ENCODE measurements at places on chromosomes 16 and 17.

GRCh38 chr16:85195900-85196772 is 83.9 kb upstream of the CIBAR2 start:
- DNase-seq: no peak

DNA sequence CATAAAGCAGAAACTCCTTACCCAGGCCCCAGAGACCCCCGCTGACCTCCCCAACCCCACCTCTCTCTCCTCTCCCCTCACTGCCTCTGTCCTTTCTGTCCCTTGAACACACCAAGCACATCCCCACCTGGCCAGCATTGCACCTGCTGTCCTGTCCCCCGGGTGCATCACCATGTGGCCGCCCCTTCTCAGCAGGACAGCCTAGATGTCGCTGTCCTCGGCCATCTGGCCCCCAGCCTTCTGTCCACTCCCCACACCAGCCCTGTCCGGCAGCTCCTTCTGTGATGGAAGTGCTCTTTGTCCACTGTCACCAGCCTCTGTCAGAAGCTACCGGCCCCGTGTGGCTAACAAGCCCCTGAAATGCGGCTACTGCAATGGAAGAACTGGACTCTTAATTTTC is 12.3 kb upstream of the MPRIP start:
- DNase-seq: no peak

DNA sequence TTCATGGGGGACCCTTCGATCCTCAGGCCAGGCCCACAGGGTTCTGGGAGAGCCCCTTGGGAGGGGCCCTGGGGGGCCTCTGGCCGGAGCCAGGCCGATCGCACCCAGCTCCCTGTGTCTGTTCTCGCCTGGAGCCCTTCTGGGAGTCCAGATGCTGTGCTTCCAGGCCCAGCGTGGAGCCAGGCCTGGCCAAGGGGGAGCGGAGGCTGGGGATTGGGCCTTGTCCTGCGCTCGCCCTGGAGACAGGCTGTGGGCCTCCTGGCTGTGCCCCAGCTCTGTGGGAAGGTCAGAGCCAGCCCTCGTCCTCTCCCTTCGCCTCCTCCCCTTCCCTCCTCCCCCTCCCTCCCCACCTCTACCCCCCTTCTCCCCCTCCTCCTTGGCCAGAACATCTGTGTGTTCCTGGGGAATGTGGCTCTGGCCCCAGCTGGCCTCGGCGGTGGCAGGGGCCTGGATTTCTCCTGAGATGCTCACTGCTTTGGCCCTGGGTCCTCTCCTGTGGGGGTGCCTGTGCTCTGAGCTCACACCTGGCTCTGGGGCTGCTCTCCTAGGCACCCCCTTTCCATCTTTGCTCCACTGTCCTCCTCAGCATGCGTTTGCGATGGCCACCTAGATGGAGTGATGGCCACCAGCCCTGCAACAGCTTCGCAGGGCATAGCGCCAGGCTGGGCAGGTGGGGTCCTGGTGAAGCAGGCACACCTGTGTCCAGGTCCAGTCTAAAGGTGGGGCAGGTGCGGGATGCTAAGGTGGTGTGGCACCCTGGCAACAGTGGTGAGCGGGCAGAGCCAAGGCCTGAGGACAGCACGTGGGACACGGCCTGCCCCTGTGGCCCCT is 90.6 kb upstream of the CIBAR2 start:
- DNase-seq: no peak

DNA sequence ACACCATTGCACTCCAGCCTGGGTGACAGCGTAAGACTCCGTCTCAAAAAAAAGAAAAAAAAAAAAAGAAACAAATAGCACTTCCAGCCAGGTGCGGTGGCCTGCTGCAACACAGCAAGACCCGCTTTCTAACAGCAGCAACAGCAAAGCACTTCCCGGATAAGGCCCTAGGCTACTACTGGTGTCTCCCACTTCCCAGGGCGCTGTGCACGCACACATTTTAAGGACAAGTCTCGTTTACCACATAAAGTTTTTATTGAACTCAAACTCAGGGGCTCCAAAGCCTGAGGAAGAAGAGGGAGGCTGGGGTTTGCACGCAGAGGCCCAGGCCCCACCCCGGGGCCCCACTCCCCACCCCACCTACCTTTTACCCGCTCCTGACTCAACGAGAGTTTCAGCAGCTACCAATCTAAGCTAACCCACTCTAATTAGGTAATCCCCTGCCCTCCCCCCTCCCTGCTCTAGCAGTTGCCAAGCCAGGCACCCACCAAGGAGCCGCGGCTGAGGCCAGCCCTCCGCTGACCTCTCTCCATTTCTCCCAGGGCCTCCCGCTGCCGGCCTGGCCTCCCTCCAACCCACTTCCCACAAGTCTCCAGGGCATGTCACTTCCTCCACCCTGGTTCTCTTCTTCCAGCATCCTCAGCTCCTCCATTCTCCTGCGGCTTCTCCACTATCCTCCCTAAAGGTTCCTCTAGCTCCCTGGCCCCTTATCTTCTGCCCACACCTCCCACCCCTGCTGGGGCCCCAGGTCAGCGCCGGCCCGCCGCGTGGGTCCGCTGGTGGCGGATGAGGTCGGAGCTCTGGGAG is 2.4 kb downstream of the ZNF768 start:
- no peak for DNase-seq

GRCh38 chr17:63950940-63951907 is 19.1 kb upstream of the CD79B start:
- no peak for DNase-seq

DNA sequence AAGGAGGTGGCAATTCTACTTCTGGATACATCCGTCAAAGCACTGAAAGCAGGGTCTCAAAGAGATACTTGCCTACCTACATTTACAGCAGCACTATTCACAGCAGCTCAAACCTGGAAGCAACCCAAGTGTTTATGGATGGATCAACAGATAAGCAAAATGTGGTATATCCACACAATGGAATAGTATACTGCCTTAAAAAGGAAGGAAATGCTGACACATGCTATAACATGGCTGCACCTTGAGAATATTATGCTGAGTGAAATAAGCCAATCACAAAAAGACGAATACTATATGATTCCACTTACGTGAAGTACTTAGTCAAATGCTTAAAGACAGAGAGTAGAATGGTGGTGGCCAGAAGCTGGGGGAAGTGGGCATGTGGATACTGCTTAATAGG is 336.2 kb downstream of the SLC39A11 start:
- DNase-seq: no peak

GRCh38 chr17:61809816-61810392 is 53.4 kb downstream of the BRIP1 start:
- DNase-seq: peak; percentile 57

DNA sequence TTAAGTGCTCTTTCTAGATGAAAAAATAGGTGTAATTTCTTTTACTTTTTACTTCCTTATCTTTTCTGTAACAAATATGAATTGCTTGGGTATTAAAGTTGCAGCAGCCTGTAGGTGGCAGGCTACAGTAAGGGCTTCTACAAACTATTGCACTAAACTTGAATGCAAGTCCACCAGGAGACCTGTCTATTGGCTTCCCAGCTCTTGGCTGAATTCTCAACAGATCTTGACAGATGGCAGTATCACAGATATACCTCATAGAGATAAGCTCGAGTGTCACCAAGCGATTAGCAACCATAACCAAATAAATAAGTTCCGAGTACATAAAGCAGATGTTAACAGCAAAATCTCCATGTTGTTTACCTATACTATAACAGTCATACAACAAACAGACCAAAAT is 5.9 kb downstream of the BBS2 start:
- peak; percentile 82 for DNase-seq

- DNase-seq: no peak
Observed at GRCh38 chr16:62036802-62037135, 531 bp upstream of the CDH8 start.
